ENCODE measurements at places on chromosomes 3 and 15.

- DNase-seq: no peak
These were observed 314.6 kb upstream of the ZNF717 start for GRCh38 chr3:76099956-76100355.

- DNase-seq: no peak
These were observed 549.6 kb upstream of the CCDC54 start for GRCh38 chr3:106827515-106828213.

DNA sequence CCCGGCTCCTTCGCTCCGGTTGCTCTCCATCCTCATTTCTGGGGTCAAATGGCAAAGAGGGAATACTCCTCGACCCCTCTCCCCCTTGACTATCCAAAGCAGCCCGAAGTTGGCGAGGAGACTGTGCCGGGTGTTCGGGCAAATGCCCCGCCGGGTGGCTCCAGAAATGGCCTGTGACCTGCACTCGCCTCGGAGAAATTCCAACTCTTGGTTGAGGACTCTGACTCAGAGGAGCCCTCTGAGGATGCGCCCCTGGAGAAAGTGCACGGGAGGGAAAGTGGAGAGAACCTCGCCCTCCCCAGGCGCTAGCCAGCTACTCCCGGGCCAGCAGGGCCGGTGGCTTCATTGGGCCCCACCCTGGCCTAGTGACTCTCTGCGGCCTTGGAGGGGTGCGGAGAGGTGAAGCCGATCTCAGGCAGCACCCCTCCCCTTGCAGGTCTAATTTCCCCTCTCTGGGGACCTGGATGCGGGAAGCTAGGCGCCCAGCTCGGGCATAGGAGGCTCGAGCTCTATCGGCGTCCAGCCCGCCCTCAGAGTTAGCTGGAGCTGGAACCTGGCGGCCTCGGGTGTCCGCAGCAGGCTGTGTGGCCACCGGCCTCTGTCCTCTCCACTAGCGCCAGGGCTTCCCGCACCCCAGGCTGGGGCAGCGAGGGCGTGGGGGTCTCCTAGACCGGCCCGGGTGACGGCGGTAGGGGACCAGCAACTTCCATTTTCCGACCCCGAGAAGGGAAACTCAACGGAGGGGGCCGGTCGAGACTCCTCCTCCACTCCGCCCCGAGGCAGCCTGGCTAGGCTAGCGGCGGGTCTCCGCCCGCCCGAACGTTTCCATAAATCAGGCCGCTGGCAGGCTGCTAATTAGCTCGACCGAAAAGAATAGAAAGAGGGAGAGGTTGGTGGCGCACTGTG is 29.4 kb downstream of the NR2F2 start:
- DNase-seq: no peak

- no peak for DNase-seq
These were observed 13.6 kb upstream of the CSRNP1 start for GRCh38 chr3:39166932-39167532.

DNA sequence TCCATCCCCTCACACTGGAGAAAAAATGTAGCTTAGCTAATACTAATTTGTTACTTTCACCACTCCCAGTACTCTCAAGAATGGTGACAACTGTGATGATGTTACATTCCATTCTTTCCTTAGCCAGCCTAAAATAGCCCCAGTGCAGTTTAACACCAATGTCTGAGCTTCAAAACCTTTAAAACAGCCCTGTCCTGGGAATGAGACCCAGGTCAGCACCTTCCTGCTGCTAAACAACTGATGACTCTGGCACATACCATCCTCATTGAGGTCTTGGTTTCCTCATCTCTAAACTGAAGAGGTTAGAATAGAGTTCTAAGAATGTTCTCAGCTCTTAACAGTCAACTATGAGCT is 3.8 kb downstream of the SCAMP2 start:
- DNase-seq: no peak

- DNase-seq: no peak
These were observed 856.5 kb upstream of the ARPP21 start for GRCh38 chr3:34782871-34783270.

GRCh38 chr3:73623346-73623745 is 1.4 kb downstream of the PDZRN3 start:
- DNase-seq: no peak

DNA sequence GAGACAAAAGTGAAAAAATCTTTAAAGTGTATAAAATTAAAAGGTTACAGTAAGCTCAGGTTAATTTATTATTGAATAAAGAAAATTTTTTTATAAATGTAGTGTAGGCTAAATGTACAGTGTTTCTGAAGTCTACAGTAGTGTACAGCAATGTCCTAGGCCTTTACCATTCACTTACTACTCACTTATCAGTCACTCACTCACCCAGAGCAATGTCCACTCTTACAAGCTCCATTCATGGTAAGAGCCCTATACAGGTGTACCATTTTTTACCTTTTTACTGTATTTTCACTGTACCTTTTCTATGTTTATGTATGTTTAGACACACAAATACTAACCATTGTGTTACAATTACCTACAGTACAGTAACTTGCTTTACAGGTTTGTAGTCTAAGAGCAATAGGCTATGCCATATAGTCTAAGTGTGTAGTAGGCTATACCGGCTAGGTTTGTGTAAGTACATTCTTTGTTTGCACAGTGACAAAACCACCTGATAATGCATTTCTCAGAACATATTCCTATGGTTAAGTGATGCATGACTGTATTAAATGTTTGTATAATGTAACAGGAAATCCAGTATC is 38.1 kb upstream of the NECTIN3 start:
- DNase-seq: no peak

DNA sequence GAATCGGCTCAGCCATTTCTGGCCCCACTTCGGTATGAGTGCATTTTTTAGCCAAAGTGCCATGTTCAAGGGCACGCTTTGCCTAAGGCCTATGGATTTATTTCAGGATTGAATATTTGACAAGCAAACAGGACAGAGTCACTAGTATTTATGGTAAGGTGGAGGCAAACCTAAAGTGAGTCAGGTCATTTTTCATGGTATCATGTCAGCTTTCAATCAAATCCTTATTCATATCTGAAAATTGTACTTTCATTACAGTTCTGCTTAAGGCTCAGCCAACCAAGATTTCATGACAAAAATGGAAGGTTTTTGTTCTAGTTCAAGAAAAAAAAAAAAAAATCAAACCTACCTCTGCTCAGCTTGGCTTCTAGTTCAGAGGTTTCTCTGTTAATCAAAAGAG is 30.5 kb upstream of the ICE2 start:
- DNase-seq: no peak

- no peak for DNase-seq
These were observed 105.1 kb downstream of the WDR76 start for GRCh38 chr15:43931790-43932435.

All from GM18507 (cell line).